ENCODE measurements at places on chromosomes 7 and 10.

GRCh38 chr10:110413903-110414547 lies 83.7 kb upstream of the DUSP5 start:
- DNase-seq, result no peak

GRCh38 chr10:132543916-132544743 lies 6.5 kb downstream of the INPP5A start:
- DNase-seq, result peak; percentile 14

DNA sequence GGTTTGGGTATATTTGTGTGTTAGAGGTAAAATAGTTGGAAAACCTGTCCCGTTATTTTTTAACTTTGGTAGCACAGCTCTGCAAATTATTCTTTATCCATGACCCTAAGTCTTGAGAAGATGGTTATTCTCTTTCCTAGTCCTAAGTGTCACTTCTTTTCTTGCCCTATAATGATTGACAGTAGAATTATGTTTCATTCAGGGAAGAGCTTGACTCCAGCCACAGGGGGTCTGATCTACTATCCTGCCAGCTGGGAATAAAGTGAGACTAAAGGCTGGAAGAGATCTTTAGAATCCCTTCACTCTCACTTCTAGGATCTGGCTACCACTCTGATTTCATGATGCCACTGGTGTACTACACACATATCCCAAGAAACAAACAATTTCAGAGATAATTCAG lies 90.4 kb downstream of the PHTF2 start:
- no peak for DNase-seq

DNA sequence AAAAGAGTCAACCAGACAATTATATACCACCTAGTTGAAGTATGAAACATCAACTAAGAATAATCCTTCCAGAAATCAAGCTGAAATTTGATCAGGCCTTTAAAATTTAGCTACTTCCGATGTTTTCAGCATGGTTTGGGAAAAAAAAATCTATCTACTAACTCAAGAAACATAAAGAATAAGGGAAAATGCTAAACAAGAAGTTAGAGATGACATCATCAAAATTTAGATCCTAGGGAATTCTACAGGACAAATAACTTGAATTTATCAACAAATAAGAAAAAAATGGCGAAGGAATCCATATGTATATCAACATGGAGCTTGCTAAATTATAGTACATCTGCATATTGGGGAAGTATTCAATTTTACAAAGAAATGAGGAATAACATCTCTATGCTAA lies 36.3 kb downstream of the HYAL4 start:
- no peak for DNase-seq

DNA sequence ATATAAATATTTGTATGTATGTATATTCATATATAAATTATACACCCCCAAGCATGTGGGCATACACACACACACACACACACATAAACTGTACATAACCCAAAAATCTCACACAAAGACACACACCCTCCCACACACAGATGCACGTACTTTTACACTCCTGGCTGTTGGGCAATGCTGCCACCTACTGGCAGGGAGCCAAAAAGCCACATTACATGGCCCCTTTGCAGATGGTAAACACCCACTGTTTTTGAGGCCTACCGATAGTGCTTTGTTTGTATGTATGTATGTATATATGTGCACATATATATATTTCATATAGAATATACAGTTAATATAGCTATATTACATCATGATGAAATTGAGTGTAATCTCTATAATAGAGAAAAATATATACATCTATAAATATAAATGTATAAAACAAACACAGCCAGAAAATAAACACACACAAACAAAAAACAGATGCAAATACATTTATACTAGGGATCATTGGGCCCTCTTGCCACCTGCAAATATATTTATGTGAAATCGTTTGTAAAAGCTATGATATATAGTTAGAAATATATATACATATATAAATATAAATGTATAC lies 120.1 kb upstream of the ACBD5 start:
- peak; percentile 69 for DNase-seq

GRCh38 chr7:96181174-96181573 lies 140.7 kb downstream of the SLC25A13 start:
- DNase-seq, result no peak

DNA sequence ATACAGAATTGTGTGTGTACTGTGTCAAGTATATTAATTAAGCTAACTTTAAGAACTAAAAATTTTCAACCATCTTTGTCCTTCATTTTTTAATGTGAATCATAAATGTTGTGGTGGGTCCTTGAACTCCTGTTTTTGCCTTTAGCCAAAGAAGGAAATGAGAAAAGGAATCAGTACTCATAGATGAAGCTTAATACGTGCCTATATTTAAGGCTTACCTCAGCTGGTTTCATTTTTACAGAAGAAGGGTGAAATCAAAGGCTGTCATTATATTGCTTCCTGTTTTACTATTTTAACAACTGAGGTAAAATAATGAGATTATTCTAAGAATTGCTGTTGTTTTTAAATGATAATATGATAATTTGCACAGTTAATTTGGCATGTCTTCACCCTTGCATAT lies 6.3 kb upstream of the SNX13 start:
- no peak for DNase-seq

DNA sequence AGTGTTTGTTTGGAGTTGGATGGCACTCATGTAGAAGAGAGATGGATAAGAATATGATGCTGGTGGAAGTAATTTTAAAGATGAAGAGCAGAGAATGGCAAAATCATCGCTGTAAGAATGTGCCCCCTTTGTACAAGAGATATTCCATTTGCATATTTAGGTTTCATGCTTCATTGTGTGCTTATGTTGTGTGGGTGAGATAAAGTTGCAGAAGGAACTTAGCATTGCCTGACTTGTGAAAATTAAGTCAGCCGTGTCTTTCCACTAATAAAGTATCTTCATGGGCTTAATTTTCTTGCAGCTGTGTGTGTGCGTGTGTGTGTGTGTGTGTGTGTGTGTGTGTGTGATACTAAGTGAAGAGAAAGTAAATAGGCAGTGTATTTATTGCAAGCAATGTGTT lies 381.9 kb downstream of the OTUD1 start:
- no peak for DNase-seq

DNA sequence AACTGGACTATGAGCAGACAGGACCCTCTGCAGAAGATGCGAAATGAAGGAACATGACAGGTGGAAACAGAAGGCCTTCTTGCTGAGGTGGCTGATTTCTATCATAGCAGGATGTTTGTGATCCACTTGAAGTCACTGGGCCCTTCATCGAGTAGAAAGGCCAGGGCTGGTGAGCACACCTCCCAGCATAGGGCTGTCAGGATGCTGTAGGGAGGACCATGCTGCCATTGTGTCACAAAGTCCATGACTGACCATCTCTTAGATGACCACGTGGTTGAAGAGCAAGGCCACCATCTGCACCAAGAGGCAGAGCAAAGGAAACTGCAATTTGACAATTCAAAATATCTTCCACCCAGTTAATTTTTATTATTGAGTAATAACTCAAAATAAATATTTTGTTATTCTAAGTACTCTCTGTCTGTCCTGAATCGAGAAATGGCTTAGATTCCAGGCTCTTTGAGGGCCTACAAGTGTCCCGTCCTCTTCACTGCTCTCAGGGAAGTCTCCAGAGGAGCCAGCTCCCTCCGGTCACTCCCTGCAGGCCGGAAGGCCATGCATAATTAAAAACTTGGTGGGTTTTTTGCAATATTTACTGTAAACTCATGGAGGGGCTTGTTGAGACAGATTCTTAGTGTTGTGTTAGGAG lies 249.3 kb upstream of the ZMIZ1 start:
- DNase-seq, result no peak

GRCh38 chr10:71309919-71310318 lies 9.1 kb upstream of the SLC29A3 start:
- DNase-seq, result no peak

DNA sequence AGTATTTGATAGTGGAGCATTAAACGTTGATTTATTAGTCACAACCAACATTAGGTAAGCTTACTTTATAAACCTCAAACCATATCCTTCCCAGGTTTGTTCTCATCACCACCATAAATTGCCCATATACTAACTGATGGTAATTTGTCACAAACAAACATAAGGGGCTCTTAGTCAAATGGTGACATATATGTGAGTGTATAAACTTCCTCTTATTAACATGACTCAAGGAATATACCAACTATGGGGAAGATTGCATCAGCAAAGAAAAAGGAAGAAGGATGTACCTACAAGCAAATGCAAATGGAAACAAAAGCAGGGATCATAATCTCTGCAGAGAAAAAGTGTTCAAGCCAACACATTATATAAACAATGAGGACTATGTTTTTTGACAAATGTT lies 418.2 kb upstream of the AKR1E2 start:
- DNase-seq, result no peak

GRCh38 chr7:105512415-105512814 lies 9.7 kb downstream of the PUS7 start:
- no peak for DNase-seq

DNA sequence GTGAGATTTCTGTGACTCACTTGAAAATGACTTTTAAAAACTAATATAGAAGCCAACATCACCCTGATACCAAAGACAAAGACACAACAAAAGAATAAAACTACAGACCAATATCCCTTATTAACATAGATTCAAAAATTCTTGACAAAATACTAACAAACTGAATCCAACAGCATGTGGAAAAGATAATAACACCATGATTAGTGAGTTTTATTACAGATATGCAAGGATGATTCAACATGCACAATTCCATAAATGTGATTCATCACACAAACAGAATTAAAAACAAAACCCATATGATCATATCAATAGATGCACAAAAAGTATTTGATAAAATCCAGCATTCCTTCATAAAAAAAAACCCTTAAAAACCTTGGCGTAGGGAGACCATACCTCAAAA lies 6.5 kb downstream of the MGAM start:
- DNase-seq, result no peak

DNA sequence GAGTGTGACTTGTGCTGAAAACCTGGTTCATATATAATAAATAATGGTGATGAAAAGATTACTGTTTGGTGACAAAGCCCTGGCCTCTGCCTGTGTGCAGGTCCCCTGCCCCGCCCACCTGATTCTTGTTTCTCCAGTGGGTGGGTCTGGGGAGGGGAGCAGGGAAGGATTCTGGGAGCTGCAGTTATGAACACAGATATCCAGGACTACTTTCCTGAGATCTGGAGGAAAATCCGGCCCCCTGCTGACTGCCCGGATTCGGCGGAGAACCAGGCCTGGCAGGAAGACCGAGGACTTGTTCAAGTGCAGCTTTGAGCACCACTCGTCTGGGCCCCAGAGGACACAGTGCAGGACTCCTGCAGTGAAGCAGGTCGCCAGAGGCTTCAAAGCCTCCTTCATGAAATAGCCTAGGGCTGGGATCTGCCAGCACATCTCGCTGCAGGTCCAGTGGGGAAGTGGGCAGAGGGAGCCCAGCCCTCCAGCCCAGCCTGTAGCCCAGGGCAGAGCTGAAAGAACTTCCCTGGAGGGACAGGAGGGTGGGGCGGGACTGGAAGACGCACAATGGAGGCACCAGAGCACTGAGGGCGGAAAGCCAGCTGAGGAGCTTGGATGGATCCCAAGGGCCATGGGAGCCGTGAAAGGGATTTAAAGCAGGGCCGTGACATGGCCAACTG lies 7.0 kb downstream of the ATP6V0E2 start:
- no peak for DNase-seq

DNA sequence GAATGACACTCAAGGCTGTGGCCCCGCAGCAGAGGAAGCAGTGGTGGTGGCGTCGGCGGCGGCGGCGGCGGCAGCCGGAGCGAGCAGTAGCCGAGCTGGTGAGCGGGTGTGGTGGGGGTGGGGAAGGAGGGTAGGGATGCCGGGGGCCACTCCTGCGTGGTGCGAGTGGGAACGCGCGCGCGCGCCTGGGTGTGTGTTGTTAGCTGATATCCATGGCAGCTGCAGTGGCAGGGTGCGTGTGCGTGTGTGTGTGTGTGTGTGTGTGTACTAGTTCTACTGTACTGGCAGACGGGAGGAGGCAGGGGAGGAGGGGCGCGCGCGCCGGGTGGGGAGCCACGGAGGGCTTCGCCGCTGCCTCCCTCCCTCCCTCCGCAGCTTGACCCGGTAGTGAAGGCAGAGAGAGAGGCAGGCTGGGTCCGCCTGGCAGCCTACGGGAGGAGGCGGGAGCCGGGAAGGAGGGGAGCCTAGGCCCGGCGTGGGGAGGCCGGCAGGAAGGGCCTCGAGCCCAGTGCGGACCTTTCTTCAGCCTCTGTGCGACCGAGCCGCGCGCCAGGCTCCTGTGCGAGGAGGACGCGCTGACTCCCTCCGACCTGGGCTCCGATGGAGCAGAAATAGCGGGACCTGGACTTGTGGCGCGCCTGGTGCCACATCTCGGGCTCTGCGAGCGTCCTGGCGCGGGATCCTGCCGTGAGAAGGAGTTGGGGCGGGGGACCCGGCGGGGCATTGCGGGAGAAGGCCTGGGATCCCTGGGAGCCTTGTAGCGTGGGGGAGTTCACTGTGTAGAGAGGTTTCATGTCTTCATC lies at the start of gene MAGI2:
Gene MAGI2, minus strand, starts transcription at position 110 of the 803 bp plus-strand sequence. CDS start 347 bp downstream, outside the sequence.
- DNase-seq, result peak; percentile 94

DNA sequence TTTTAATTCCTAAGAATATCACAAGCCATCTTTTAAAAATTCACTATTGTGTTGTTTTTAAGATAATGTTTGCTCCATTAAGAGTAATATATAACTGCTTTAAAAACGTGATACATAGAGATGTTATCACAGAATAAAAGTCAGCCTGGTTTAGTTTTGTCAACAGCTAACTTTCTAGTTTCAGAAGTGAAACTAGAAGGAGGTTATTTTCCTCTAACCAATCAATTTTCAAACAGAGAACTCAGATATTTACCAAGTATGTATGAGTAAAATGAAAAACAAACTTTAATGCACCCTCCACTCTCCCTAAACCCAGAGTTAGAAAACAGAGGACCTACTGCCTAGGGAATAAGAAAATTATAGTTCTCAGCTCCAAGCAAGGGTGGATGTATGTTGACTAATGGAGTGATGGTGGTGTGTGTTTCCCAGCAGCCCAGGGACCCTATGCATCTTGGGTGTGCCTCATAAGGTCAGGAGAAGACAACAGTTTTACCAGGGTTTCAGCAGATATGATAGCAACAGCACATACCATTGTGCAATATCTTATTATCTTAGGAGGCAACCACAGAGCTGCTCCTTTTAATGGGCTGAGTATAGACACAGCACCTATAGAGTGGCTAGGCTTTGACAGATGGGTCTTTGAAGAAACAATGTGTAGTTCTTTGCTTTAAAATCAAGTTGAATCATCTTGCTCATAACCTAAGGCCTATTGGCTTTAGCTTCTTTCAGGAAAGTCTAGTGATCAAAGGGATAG lies 58.4 kb downstream of the PTPRZ1 start:
- no peak for DNase-seq

- DNase-seq, result no peak
These were observed 4.0 kb upstream of the GIMAP8 start for GRCh38 chr7:150446288-150446938.

GRCh38 chr7:132738254-132738653 lies 162.0 kb upstream of the PLXNA4 start:
- DNase-seq, result no peak

GRCh38 chr10:71889388-71889987 lies 38.4 kb upstream of the PSAP start:
- no peak for DNase-seq

- no peak for DNase-seq
These were observed 733.8 kb downstream of the PARD3 start for GRCh38 chr10:34081347-34081743.

DNA sequence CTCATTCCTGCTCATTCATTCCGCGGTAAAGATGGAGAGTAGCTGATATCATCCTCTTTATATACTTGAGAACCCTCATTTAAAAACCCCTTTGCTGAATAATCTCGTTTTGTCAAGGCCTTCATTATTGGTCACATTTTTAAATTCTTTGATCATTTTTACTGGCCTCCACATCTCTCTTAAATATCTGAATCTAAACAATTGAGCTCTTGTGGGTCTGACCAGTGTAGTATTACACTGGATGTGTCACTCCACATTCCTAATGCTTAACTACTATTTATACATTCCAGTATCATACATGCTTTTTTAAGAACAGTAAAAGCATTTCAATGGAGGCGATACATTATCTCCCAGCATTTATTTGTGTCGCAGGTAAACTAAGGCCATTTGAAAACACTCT lies 12.6 kb upstream of the PRPS1L1 start:
- no peak for DNase-seq

Data from right hindlimb (tissue), 1 donor.